ENCODE measurements at places on chromosomes 11 and 22.

DNA sequence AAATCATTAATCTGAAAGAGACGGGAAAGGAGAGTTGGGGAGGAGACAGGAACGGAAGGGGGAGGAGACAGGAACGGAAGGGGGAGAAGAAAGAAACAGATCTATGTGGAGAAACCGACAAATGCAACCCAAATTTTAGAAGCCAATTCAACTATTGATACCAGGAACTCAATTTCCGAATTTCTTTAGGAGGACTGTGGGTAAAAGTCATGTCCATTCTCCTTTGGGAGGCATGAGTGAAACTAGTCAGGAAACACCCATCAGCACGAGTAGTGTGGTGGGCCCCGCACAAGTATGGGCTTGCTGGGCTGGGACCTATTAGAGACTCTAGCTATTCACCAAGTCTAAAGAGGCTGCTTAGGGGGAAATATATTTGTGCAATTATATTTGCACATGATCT is 18.1 kb downstream of the ANO3 start:
- no peak for DNase-seq

GRCh38 chr11:73189315-73189714 is 28.8 kb upstream of the P2RY2 start:
- DNase-seq: peak; percentile 5

DNA sequence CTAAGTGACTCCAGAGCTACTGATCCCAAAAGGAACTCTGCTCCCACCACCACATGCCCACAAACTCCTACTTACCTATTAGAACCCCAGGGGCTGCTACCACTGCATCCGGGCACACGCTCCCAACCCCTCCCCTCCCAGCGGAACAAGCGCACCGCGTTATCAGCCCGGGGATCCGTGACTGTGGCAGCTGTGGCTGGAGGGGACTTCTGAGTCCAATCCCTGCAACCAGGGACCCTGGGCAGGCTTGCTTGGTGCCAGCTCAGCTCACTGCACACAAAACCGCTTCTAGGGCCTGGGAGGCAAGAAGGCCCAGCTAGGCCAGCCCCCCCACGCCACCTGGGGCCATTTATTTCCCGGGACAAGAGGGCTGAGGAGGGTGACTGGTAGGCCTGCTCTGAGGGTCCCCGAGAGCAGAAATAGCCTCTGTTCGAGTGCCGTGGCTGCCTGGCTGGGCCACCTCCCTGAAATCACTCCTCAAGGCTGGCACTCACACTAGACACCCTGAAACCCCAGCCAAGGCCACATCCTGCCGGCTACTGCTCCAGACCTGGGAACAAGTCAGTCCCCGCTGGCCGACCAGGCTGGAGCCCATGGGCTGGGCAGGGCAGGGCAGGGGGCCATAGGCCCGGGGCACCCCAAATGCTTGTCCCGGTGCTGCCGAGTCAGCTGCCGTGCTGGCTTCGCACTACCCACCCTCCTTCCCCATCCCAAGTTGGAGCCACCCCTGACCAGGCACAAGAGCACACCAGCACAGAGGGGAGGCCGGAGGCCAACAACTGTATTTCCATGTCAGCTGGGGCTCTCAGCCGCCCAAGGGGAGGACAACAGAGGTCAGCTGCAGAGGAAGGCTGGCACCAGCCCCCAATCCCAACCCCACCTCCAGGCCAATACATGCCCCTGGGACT is 1.9 kb upstream of the IFITM10 start:
- peak; percentile 25 for DNase-seq

GRCh38 chr22:27918341-27919221 is 475 bp downstream of the PITPNB start:
- peak; percentile 56 for DNase-seq

GRCh38 chr11:128653801-128654231 is 40.1 kb upstream of the FLI1 start:
- no peak for DNase-seq

DNA sequence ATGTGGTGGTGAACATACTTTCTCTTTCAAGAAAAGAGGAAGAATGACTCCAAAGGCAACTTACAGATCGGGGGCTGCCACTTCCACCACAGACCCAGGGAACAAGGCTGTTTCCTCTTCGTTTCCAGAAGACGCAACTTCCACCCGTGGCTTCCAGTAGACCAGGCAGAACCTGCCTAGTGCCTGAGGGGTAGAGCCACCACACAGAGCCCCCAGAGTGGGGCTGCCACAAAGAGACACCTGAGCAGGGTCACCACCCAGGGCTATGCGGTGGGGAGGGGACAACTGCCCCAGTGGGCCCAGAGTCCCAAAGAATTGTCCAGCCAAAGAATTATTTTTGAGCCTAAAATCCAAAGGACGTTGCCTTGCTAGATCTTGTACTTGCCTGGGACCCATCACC is 16.7 kb upstream of the PHF21B start:
- no peak for DNase-seq

DNA sequence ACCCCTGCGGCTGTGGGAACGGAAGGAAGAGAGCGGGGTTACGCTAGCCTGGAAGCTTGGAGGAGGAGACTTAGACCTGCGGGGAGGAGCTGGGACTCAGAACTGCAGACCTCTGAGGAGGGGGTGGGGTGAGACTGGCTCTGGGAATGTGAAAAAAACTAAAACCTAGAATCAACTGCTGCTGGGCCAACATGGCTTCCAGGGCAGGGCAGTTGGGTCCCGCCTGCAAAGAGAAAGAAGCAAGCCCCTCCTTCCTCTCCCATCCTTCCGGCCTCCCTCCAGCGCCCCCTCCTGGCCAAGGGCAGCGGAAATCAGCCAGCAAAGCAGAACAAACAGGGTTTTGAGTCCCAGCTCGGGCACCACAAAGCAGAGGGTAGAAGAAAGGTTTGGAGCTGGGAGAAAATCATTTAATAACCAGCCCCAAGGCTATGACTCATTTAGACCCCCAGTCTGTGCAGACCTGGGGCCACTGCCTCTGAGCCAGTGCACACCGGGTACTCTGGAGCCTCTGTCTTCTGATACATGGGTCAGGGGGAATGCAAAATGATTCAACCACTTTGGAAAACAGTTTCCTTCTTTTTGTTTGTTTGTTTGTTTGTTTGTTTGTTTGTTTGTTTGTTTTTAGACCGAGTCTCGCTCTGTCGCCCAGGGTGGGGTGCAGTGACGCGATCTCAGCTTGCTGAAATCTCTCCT is 7.3 kb upstream of the NCF4 start:
- DNase-seq: peak; percentile 90

- no peak for DNase-seq
Observed at GRCh38 chr11:9853929-9854552, 190.2 kb downstream of the SWAP70 start.

DNA sequence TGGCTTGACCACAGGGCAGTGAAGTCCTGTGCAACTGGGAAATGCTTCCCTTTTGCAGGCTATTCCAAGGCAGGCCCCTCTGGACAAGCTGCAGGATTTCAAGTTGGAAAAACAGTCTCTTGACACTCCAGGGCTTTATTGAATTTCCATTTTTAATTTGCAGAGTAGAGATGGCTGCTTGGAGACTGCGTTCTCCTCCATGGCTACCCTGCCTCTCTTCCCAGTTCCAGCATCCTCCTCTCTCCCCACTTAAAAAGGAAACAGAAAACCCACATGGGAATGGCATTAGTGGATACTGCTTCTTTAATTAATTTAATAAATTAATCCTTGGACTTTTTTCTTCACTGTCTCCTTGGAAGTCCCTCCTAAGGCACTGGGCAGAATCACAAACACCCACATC is 115.6 kb downstream of the DSCAML1 start:
- no peak for DNase-seq

- peak; percentile 54 for DNase-seq
Observed at GRCh38 chr22:44192098-44192815, 11.5 kb downstream of the PARVG start.

DNA sequence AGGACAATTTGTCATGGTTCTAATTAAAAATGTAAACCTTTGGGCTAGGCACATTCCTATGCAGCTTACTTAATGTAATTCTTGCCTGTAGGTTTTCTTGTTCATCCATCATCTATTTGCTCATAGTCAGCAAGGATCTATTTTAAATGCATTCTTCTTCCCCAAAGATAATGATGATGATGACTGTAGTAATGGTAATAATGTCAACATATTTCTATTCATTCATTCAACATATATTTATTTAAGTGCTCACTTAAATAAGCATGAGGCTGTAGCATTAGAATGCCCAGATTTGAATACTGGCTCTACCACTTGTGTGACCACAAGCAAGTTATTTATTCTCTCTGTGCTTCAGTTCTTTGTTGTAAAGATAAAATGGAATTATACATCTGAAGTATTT is 169.6 kb upstream of the SYN3 start:
- no peak for DNase-seq

GRCh38 chr11:61974766-61975631 is 7.6 kb upstream of the FTH1 start:
- no peak for DNase-seq

DNA sequence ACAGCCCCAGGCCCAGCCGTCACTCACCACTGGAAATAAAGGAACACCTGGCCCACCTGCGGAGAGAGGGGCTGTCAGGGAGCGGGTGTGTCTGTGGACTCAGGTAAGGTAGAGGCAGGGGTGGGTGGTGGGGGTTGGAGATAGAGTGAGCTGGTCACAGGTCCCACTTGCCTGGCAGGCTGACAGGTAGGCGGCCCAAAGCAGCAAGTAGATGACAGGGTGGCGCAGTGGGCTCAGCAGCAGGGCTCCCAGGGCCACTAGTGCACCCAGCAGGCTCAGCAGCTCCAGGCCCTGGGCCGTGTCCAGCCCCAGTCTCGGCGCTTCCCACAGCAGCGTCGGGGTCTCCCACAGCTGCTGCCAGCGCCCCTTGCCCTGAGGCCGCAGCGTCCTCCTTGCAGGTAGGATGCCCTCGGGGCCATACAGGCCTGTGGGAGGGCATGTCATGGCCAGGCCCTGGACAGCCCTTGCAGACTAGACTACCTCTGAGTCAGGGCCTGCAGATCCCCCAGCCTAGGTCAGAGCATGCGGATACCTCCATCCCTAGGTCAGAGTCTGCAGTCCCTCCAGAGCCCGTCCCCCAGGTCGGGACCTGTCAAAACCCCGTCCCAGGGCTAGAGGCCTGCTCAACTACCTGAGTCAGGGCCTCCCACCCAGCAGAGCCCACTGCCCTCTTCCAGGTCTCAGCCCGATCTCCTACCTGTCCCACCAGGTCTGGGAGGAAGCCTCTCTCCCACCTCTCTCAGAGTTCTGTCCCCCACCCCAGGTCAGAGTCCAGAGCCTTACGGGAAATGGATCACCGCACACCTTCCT is 686 bp downstream of the LMF2 start:
- DNase-seq: no peak

DNA sequence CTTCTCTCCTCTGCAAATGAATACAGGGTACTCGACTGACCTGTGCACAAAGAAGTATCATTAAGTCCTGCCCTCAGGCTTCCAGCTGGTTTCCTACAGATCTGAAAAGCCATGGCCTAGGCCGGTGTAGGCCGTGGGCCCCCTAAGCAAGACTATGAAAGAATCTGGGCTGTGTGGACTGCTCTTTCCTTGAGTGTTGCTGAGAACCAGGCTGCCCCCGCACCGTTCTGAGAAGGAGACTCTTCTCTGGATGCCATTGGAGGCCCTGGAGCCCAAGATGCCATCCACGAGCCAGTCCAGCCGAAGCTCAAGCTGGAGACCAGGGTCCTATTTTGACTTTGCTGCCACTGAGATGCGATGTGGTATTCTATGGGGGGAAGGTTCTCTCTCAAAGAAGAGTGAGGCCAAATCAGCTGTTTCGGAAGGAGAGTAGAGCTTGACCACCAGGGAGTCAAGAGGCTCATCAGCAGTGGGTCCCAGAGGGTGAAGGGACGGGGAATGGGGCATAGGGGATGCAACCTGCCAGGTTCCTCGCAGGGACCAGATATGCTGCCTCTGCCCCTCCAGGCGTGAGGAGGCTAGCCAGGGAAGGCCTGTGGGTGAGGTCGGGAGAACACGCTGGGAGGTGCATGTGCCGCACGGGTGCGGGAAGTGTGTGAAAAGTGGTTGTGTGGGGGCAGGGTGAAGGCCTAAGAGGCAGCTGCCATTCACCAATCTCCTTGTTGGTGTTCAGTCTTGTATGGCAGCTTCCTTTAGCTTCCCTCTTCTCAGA is 96.4 kb upstream of the B3GAT1 start:
- DNase-seq: no peak

- DNase-seq: peak; percentile 52
Observed at GRCh38 chr11:116691771-116692177, 81.0 kb downstream of the BUD13 start.

DNA sequence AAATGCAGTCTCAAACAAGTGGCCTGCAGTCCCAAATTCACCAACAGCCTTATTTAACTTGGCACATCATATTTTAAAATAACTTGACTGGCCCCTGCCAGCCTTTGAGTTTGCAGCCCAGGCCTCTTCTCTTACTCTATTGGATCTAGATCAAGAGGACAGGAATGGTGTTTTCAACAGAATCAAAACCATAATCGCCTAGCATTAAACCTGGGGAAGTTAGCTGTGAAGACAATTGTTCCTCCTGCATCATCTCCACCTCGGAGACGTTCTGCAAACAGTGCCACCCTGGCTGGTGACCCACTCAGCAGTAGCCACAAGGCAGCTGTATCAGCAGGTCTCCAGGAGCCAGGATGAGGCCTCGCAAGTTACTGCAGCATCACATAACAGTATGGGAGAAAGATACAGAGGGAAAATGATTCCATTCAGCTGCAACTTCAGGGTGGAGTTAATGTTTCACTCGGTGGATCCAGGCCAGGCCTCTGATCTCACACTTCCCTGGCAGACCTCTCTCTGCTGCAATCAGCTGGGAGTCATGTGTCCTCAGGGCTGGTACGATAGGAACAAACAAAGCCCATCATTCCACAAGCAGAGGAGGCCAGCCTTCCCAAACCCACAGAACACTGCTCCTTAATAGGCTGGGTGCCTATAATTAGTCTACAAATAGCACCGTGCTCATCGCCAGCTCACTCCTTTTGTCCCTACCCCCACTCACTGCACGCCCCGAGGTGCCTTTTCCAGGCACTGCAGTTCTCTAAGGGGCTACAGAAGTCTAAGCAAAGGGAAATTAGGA is 18.6 kb upstream of the SCN2B start:
- no peak for DNase-seq

Data from CD4-positive, alpha-beta T cell treated with Interleukin-17A for 1 hour (primary cell).